G401 (cell line): ENCODE measurements at places on chromosomes 11 and 22.

DNA sequence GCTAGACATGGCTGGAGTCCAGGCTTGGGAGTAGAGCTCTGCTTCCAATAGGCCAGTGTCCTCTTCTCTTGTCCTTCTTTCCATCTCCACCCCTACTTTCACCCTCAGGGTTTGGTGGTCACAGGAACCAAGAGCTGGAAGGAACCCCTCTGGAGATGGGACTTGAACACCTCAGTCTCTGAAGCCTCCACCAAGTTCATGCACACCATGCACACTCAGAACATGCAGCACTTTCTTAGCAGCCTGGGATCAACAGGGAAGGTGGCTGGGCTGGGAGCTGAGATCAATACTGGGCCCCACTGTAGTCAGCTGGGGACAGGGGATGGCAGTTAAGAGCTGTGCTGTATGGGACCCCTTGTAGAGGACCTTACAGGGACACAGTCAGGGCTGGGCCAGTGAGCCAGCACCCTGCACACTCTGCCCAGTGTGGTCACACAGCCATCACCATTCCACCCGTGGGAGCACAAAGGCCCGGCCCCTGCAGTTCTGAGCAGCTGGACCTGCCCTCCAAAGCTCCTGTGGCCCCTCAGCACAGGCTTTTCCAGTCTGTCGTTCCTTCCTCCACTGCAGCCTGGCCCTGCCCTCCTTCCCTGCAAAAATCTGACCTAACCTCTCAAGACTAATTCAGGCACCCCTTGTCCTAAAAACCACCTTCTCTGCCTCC, 47.7 kb downstream of the GAB4 start:
- no peak for DNase-seq

- DNase-seq, result no peak
These were observed 10.9 kb downstream of the FNBP4 start for GRCh38 chr11:47756208-47756607.

GRCh38 chr11:58787903-58788302, 56.2 kb upstream of the GLYAT start:
- DNase-seq, result no peak

- no peak for DNase-seq
These were observed 345.3 kb upstream of the NCAM1 start for GRCh38 chr11:112615891-112616290.

DNA sequence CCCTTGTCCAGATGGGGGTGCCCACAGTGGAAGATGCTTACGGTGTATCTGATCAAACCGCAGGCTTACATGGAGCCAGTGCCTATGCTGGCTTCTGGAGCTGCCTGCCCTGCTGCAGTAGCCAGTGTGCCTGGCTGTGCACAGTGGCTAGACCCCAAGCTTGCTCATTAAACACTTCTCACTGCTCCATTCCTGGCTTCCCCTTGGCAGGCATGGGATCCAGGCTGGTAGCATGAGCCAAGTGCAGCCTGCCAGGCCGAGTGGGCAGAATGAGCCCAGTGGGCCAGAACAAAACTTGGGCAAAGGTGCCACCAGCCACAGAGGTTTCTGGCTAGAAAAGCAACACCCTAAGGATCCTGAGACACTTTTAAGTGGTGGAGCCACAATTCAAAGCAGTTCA, 55.4 kb upstream of the B3GNT6 start:
- peak; percentile 62 for DNase-seq

- DNase-seq, result no peak
These were observed 225.3 kb downstream of the ADAMTS15 start for GRCh38 chr11:130673698-130674097.

- peak; percentile 16 for DNase-seq
These were observed 185.7 kb downstream of the BLID start for GRCh38 chr11:121930004-121930965.

DNA sequence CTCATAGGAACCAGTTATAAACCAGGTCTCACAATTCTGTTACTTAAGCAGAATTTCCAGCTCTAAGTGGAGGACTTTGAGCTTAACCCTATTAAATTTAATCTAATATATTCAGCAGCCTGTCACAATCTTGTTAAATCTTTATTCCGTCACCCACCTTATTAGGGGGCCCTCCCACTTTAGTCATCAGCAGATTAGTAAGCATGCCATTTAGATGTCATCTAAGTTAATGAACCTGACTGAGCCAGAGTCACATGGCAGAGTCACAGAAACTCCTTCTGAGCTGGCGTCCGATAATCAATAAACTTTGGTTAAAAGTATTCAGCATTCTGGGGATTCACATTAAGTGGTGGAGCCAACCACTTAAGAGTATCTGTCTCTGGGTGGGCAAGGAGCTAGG, 35.1 kb downstream of the TTC12 start:
- no peak for DNase-seq

DNA sequence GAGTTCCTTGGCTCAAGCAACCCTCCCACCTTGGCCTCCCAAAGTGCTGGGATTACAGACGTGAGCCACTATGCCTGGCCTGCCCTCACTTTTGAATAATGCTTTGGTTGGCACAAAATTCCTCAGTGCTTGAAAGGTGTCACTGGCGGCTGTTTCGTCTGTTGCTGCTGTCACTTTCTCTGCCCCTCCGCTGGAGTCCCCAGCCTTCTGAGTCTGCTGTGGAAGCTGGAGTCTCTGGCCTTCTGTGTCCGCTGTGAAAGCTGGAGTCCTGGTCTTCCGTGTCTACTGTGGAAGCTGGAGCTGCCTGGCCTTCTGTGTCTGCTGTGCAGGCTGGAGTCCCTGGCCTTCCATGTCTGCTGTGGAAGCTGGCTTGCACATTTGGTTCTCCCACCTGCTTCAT, 4.9 kb upstream of the KRTAP5-1 start:
- peak; percentile 24 for DNase-seq

GRCh38 chr11:15737320-15737719, 619.0 kb downstream of the SOX6 start:
- DNase-seq, result no peak

DNA sequence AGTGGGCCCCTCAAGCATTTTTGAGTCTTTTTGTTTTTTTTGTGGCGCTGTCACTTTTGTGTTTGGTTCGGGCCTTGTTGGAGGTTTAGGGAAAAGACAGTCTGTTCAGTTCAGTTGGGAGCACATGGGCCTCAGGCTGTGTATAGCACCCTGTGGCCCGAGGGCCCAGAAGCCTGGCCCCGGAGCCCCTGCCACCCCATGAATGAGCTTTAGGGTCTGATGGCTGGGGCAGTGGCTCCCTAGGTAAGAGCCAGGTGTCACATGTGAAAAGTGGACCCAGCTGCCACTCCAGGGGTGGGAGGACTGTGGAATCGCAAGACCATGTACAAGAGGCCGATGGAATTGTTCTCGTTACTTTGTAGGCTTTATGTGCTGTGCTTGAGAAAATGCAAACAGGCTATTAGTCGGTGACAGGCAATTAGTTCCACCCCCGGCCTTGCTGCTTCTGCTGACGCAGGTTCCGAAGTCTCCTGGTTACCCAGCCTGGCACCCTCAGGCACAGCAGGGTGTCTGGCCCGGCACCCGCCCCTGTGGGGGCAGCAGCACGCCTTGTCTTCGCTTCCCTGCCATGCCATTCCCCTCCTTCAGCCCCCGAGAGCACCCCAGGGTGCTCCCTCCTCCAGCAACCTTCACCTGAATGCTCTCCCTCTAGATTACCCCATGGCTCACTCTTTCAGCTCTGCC, 38.2 kb upstream of the PARVG start:
- DNase-seq, result no peak

- no peak for DNase-seq
These were observed 63.4 kb downstream of the MYO7A start for GRCh38 chr11:77191429-77191822.

DNA sequence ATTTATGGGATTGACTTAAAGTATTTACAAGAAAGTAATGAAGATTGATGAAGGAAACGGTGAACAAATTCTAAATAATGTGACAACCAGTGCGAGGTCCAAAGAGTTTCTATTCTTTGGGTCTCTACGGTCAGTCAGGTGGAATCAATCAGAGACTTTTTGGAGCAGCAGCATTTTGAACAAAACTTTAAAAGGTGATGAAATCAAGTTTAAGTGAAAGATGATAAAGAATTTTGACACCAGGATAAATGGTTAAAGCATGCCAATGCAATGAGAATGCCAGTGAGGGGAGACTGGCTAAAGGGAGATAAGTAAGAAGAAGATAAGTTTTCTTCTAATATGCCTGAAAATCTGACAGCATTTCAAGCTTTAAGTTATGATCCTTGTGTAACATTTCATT, 67.9 kb downstream of the DCUN1D5 start:
- DNase-seq, result no peak

GRCh38 chr11:119975561-119976152, 162.3 kb downstream of the TRIM29 start:
- DNase-seq, result peak; percentile 26

DNA sequence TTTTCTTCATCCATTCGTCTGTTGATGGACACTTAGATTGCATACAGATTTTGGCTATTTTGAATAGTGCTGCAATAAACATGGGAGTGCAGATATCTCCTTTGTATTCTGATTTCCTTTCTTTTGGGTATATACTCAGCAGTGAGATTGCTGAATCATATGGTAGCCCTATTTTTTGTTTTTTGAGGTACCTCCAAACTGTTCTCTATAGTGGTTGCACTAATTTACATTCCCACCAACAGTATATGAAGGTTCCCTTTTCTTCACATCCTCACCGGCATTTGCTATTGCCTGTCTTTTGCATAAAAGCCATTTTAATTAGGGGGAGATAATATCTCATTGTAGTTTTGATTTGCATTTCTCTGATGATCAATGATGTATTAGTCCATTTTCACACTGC, 96.1 kb downstream of the PRR5L start:
- no peak for DNase-seq

GRCh38 chr22:18079706-18080233, 2.0 kb downstream of the PEX26 start:
- no peak for DNase-seq

GRCh38 chr11:79206951-79207350, 233.9 kb downstream of the TENM4 start:
- no peak for DNase-seq

GRCh38 chr11:26048271-26048670, 283.7 kb upstream of the ANO3 start:
- DNase-seq, result peak; percentile 38
